Stimulated activated CD8-positive, alpha-beta memory T cell treated with anti-CD3 and anti-CD28 coated beads, Interleukin-12 subunit alpha, Interleukin-12 subunit beta, amount 100 ng/mL, for 1 hour (primary cell): ENCODE measurements at places on chromosomes 4 and X.

DNA sequence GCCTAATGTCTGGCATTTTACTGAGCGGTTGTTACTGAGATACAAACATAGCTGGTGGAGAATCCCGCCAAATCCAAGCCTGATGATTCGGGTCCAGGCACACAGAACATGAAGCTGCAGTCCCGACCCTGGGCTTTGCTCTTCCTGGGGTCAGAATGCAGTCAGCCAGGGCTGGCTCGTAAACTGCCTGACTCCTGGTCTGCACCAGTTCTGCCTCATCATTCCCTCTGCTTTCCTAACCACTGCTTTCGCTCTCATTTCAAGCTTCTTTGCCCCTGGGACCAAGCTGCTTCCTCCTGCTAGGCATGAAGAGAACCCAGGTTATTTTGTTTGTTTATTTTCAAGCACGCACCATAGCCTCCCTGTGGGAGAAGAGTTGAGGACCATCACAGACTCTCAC, 39.3 kb downstream of the GATB start:
- DNase-seq, result no peak

GRCh38 chrX:42460706-42461105, 317.3 kb downstream of the PPP1R2C start:
- DNase-seq, result no peak

DNA sequence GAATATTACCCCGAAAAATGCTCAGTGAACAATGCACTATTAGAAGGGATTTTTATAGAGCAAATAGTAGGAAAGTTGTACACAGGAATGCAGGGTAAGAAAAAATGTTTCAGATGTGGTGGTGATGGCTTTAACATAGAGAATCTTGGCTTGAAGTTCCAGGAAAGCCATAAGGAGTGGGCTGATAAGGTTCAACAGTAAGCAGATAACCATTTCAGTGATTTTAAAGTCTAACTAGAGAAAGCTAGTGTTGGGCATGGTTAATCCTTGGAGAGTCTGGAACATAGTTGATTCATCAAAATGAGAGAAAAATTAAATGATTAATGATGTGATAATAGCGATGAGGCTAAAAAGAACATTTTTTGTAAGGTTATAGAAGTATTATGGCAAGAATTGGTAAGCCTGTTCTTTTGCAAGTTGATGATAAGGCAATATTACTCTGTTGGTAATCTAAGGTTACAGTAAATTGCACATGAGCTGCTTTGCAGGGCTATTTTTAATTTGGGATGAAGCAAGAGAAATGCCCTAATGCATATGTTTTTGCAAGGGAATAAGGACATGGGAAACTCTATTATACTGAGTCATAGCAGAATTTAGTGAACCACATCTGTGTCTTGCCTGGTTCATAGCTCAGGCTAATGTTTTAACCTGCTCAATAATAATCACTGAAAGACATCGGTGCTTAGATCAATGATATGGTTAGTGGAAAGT, 44.3 kb downstream of the GALNTL6 start:
- no peak for DNase-seq

- DNase-seq, result no peak
These were observed 77.3 kb downstream of the NAA11 start for GRCh38 chr4:79248610-79249009.

GRCh38 chr4:40316782-40317635, 18.1 kb upstream of the CHRNA9 start:
- DNase-seq, result peak; percentile 40

- no peak for DNase-seq
These were observed 139.2 kb downstream of the TMEM164 start for GRCh38 chrX:110142096-110142495.

DNA sequence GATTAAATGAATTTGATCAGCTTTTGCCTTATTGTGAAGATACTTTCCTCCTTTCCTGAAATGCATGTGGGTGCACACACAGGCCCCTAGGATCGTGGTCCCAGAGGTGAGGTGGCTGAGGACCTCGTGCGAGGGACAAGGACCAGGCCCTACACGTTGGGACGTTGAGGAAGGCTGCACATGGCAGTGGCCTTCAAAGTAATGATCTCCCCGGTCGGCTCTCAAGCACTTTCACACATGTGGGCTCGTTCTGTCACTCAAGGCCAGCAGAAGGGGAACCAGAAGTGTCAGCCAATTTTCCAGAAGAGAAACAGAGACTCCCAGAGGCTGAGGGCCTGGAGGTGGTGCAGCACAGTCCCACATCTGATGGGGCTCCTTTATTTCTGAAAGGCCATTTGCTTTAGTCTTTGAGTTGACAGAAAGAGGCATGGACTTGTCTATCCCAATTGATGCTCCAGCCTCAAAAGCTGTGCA, 196.8 kb downstream of the AFAP1 start:
- no peak for DNase-seq

- no peak for DNase-seq
These were observed 62.5 kb upstream of the GPR174 start for GRCh38 chrX:79081895-79082512.

DNA sequence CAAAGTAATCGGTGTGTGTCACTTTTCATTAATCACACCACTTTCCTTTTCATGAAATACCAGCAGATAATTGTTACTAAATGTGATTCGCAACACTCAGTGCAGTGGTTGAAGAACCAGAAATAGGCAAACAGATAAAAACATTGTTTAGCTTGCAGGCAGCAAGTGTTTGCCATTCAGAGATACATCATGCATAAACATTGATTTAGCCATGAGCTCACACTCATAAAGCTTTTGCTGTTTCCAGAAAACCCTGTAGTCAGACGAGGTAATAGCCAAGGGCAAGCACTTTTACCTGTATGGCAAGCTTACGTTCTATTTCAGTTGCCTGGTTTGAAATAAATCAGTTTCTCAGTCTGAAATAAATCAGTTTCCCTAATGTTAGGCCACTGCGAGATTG, 542.0 kb upstream of the TENM3 start:
- no peak for DNase-seq

DNA sequence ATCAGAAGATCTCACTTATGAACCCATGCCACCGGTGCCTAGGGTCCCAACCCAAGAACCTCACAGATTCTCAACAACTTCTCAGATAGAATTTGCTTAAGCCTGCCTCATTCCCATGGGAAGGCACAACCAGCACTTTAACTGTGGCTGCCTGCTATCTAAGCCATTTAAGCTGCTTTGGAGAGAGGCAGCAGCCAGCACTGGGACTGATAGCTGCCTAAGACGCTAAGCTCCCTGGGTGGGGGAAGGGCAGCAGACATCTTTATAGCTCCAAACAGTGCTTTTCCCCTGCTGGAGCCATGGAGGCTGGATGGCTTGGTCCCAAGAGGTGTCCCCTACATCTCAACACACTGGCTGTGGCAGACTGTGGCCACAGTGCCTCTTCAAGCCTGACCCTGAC, 1268.6 kb downstream of the FAM133A start:
- DNase-seq, result no peak

GRCh38 chr4:105666693-105667092, 41.8 kb downstream of the INTS12 start:
- DNase-seq, result no peak

DNA sequence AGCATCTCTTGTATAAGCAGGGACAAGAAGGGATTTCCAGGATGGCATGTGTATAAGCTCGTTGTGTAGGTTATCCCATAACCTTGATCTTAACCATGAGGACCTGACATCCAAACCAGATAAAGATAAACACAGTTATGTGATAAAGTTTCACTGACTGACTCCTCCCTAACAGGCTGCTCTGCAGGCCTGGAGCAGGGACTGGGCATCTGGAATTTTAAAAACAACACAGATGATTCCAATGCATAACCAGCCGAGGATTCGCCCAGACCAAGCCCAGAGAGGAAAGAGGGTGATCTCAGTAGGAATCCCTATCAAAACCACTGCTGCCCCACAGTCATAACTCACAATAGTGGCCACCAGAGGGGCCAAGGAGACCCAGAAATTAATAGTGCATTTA, 22.7 kb downstream of the KLF3 start:
- DNase-seq, result no peak

DNA sequence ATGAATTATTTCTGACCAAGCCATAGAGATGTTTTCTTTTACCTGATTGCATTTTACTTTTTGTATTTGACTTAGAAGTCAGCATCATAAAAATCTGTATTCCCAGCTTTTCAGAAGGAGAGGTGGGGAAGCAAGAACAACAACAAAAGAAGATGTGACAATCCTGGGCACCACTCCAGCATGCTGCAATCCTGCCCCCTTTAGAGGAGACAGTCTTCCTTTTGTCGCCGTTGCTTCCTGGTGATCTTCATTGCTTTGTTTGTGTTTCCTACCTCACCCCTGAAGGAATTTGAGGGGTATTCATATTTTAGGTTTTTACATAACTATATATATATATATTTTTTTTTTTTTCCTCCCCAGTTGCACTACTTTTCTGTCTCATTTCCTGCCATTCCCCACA, 3.7 kb downstream of the QRFPR start:
- DNase-seq, result no peak

DNA sequence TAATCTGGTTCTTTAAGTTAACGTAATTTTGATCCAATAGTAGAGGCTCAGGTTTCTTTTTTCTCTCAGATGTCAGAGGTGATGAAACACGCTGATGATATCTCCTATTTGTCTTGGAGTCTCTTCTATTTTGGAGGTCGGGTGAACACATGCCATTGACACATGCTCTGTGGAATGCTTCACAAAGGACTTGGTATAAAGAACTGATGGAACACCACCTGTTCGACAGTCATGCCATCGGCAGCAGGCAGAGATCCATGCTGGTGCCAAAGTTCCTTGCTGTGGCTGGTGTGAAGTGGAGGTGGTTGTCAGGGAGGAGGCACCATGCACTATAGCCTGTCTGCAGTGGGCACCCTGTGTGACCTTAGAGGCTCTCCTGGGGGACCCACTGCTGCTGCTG, 94.9 kb downstream of the ATP8A1 start:
- no peak for DNase-seq

- DNase-seq, result no peak
These were observed 25.1 kb upstream of the JAKMIP1 start for GRCh38 chr4:6225469-6225868.

GRCh38 chr4:8328866-8329559, 59.5 kb downstream of the HTRA3 start:
- DNase-seq, result no peak

DNA sequence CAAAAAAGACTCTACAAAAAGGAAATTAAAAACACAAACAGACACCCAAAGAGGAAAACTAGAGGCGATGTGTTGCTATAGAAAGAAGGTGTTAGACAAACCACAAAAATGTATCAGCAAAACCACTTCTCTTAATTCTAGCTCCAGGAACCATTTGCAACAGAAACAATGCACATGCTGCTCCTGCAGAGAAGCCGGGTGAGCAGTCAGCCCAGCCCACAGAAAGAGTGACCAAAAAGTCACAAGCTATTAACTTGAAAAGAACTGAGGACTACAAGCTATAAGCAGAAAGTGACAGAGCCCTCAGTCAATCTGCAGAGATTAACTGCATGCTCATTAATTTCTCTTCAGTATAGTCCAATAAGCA, 96.2 kb upstream of the KLHL13 start:
- no peak for DNase-seq

GRCh38 chrX:115268421-115268820, 21.1 kb upstream of the LUZP4 start:
- no peak for DNase-seq

- no peak for DNase-seq
These were observed 71.1 kb downstream of the CRMP1 start for GRCh38 chr4:5821665-5822358.

DNA sequence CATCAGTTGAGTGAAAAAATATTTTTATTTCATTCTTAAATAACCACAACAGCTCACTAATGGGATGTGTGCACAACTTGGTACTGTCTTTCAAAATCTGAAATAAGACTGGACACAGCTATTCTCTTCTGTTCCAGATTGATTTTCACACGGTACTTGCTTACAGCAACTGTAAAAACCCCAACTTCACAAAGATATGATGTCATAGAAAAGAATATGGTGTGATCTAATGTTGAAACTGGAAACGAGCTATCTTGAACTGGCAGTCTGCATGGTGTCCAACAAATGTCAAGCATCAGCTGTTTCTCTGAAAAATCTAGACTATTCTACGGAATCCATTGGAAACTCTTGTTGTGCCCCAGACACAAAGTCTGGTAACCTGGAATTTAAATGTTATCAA, 14.7 kb downstream of the HELQ start:
- DNase-seq, result no peak

DNA sequence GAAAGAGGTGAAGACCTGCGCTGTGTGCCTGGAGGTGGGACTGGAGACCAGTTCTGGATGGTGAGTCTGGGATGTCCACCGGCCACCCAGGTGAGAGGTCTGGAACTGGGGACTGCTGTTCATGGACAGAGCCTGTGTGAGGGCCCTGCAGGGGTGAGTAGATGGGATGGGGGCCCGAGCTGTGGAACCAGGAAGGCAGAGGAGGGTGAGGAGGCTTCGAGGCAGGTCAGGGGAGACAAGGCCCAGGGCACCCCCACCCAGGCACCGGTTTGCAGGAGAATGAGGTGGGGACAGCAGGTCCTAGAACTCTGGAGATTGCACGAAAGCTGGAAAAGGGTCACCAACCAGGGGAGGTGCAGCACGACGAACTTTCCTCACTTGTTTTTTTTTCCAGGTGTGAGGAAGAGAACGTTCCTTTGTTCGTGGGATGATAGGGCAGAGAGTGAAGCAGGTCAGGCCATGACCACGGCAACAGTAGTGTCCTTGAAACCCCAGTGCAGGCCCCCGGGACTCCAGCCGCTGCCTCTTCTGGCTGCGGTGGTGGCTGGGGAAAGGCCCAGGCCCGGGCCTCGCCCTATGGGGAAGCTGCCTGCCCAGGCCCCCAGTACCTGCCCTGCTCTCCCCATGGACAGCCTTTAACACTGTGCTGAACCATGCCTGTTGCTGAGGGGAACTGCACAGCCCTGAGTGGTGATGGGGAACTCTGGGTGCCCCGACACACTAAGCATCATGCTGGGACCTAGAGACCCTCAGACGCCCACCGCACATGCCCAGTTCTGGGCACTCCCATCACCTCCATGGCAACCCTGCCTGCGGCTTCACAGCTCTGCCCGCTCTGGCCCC, 22.9 kb downstream of the TNIP2 start:
- DNase-seq, result no peak

GRCh38 chr4:165208221-165208652, 876 bp downstream of the KLHL2 start:
- DNase-seq, result no peak

- no peak for DNase-seq
These were observed 22.3 kb downstream of the HAND2 start for GRCh38 chr4:173507471-173508385.

DNA sequence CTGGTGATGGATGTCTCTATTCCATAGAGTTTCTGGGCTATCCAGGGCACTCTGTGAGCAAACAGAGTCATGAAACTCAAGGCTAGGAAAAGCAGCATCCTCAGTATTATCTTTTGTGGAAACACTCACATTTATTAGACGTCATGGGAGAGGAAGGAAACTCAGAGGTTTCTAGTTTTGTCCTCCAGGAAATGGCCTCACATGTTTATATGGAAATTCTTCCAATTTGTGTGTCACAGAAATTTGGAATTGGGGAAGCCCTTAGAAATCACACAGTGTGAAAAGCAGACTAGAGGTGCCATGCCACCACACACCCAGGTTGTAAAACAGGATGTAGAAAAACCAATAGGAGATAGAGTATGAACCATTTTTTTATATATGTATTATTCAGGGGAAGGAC, 31.1 kb downstream of the IDS start:
- DNase-seq, result no peak
